Smooth muscle cell of the pulmonary artery (primary cell): ENCODE measurements at places on chromosomes 16 and 17. TPM values are rescaled to one million over a fixed set of nuclear protein-coding genes. Genes with fewer than 3 reads are reported as not detected.

The CLDN9 gene
- 0.10 TPM in 1 of 2 replicates, not detected in the other for total RNA-seq

The CCL16 gene
- total RNA-seq = not detected in 2 replicates

The TP53TG3B gene
- total RNA-seq = not detected in 2 replicates

The PRSS8 gene
- not detected in 2 replicates for total RNA-seq

The ATP2A1 gene
- total RNA-seq = 0.20 and 0.36 TPM in 2 replicates

The HIC1 gene
- 28.5 and 38.2 TPM in 2 replicates for total RNA-seq

The CES1 gene
- 0.13 and 5.8 TPM in 2 replicates for total RNA-seq

The EFTUD2 gene
- 96.8 and 104 TPM in 2 replicates for total RNA-seq

The PHOSPHO1 gene
- total RNA-seq = 0.39 and 0.40 TPM in 2 replicates

The MFAP4 gene
- total RNA-seq = 39.1 and 59.7 TPM in 2 replicates

The KRT40 gene
- total RNA-seq = not detected in 2 replicates

The LRRC46 gene
- total RNA-seq = 0.10 and 0.20 TPM in 2 replicates

The KRTAP4-3 gene
- total RNA-seq = not detected in 2 replicates

The DNAH2 gene
- 0.23 and 0.39 TPM in 2 replicates for total RNA-seq

The CBX2 gene
- total RNA-seq = 0.13 and 0.26 TPM in 2 replicates

The CTRB2 gene
- not detected in 2 replicates for total RNA-seq

The SSTR5 gene
- not detected in 2 replicates for total RNA-seq

The CA7 gene
- not detected in 2 replicates for total RNA-seq

The B9D1 gene
- total RNA-seq = 17.8 and 32.2 TPM in 2 replicates

The SNRNP25 gene
- total RNA-seq = 13.2 and 13.9 TPM in 2 replicates

The MARVELD3 gene
- total RNA-seq = 0.07 TPM in 1 of 2 replicates, not detected in the other

The EVPL gene
- under 0.01 and 0.10 TPM in 2 replicates for total RNA-seq

The RAMP2 gene
- 0.13 and 0.46 TPM in 2 replicates for total RNA-seq

The ARHGAP23 gene
- 40.1 and 95.5 TPM in 2 replicates for total RNA-seq

The ZG16 gene
- total RNA-seq = not detected in 2 replicates

The PPY gene
- not detected in 2 replicates for total RNA-seq

The ZNF19 gene
- 2.2 and 2.9 TPM in 2 replicates for total RNA-seq

The CDT1 gene
- 3.8 and 4.2 TPM in 2 replicates for total RNA-seq

The DPEP2 gene
- total RNA-seq = not detected in 2 replicates

The PYDC1 gene
- total RNA-seq = not detected in 2 replicates

The KRTAP2-2 gene
- total RNA-seq = not detected in 2 replicates

The KRT20 gene
- not detected in 2 replicates for total RNA-seq

The B4GALNT2 gene
- total RNA-seq = 0.03 and 2.8 TPM in 2 replicates

The HS3ST3A1 gene
- 0.99 and 2.9 TPM in 2 replicates for total RNA-seq

The SPATA22 gene
- total RNA-seq = 0.13 and 0.26 TPM in 2 replicates

The TAC4 gene
- not detected in 2 replicates for total RNA-seq

The SEC14L1 gene
- 56.6 and 60.3 TPM in 2 replicates for total RNA-seq

The TEKT5 gene
- total RNA-seq = 0.07 and 0.13 TPM in 2 replicates

The CENPN gene
- total RNA-seq = 14.8 and 24.9 TPM in 2 replicates

The DRC7 gene
- 0.07 and 0.13 TPM in 2 replicates for total RNA-seq

The CCDC78 gene
- 1.6 and 4.9 TPM in 2 replicates for total RNA-seq

The KCNJ18 gene
- not detected in 2 replicates for total RNA-seq
